Natural killer cell treated with Interleukin-12 subunit alpha and Interleukin-12 subunit beta and Interleukin-15 and Interleukin-18, amount 100 ng/mL, for 72 hours (primary cell): ENCODE measurements at places on chromosomes 2 and 18. TPM values are rescaled to one million over a fixed set of nuclear protein-coding genes. Genes with fewer than 3 reads are reported as not detected.

GRCh38 chr2:170739048-170739447 lies 23.9 kb downstream of the SP5 start:
- no peak for DNase-seq

ZNF516 gene
- 10.8 TPM for total RNA-seq

DNA sequence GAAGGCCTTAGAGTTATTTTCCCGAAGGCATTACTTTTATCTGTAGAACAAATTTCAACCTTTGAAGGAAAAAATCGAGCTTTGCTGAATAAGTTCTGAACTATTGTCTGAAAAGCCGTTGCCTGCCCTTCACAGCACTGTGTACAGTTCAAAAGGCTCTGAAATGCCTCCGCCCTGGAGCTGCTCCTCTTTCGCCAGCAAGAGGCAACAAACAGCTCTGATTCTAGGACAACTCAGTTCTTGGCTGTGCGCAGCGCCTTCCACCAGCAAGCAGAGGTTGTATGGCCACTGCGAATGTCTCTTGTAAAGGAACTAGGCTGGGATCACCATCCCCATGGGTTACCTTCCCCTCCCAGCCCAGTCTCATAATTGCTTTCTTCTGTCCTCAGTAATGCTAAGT lies 308.5 kb downstream of the GBX2 start:
- DNase-seq: no peak

IL18R1 gene
- total RNA-seq: 219 TPM

ASPRV1 gene
- 0.84 TPM for total RNA-seq
